ENCODE measurements at places on chromosomes 13 and 19.

DNA sequence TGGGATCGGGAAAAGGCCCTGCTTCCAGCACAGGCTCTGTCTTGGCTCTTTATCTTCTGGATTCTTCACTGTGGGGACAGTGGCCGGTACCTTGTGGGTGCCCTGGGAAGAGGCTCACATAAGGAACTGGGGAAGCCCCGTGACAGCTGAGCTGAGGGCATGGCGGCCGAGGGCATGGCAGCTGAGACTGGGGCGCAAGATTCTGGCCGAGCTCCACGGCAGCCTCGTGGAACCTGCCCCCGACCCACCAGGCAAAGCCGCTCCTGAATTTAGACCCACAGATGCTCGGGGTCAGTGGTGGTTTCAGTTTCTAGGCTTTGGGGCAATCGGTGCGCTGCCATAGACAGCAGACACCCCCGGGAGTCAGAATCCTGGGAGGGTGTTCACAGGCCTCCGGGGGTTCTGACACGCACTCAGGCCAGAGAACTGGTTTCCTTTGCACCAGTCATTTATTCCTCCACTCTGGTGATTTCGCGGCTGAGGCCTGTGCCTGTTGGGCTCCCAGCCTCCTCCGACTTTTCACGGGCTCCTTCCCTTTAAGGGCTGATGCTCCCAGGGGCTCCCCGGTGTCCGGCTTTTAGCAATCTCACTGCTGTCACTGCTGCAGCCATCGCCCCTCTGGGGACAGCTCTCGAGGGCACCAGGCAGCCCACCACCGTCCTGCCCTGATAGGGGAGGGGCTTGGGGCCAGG is 117.6 kb downstream of the TEX29 start:
- no peak for DNase-seq

GRCh38 chr19:4060621-4061177 is 6.0 kb downstream of the ZBTB7A start:
- no peak for DNase-seq

DNA sequence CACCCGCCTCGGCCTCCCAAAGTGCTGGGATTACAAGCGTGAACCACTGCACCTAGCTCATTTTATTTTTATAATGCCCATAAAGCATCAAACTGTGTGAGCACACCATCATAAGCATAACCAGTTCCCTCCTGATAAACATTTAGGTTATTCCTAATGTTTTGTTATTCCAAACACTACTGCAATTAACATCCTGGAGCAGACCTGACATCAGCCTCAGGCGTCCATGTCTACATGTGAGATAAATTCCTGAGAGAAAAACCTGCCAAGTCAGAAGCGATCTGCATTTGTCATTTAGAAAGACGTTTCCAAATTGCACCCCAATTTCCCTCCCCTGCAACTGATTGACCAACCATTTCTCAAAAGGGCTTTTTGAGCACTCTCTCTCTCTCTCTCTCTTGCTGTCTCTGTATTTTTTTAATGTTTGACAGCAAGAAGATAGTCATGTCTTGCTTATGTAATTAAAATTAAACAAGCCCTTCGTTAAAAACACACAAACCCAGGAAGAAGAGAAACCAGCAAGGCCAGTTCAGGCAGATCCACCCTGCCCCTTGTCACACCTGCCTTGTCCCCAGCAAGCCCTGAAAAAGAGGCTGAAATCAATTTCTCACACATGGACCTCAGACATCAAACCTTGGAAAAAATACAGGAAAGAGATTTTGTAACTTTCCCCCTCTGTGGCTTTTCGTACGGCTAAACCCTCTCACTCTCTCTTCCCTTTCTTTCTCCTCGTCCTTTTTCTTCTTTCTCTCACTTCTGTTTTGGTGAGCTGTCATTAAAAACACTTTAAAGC is 9.9 kb downstream of the LYPD3 start:
- no peak for DNase-seq

- DNase-seq, result no peak
Observed at GRCh38 chr13:28942906-28943305, 122.8 kb downstream of the MTUS2 start.

- no peak for DNase-seq
Observed at GRCh38 chr13:82292334-82292733, 1589.9 kb downstream of the SLITRK1 start.

DNA sequence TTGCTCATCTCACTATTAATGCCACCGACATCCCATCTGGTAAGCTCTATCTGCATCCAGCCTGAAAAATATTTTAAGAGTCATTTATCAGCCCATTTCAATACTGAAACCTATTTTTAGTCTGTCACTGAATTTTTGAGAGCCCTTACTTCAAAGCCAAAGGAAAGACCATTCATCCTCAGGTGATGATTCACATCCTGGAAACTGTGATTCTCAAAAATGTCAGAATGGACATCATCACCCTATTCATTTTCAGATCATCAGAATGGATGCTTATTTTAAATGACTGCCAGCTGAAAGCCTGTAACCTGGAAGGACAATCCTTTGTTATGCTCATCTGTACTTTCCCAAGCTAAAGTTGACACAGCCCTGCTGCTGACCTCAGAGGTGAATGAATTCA is 27.0 kb downstream of the TNFSF11 start:
- DNase-seq, result no peak

DNA sequence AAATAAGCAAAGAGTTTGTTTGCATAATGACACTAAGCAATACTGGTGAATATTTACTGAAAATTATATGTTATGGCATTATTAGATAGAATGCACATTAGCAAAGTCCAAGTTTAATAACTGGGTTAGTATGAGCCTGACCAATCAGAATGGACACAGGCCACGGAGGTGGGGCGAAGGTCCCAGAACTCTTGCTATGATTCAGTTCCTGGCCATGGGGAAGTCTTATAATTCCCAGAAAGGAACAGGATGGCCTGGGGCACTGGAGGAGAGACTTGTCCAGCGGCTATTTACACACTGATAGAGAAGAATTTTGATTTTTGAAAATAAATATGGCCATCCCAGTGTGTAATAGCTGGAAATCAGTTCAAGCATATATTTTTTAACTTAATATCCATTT is 372.0 kb downstream of the EFNB2 start:
- DNase-seq, result no peak

GRCh38 chr19:54574527-54575056 is 1.0 kb downstream of the LILRA2 start:
- no peak for DNase-seq

- DNase-seq, result no peak
Observed at GRCh38 chr13:91659256-91660075, 261.0 kb downstream of the GPC5 start.

- DNase-seq, result no peak
Observed at GRCh38 chr19:48779636-48780035, 24.3 kb downstream of the FGF21 start.

DNA sequence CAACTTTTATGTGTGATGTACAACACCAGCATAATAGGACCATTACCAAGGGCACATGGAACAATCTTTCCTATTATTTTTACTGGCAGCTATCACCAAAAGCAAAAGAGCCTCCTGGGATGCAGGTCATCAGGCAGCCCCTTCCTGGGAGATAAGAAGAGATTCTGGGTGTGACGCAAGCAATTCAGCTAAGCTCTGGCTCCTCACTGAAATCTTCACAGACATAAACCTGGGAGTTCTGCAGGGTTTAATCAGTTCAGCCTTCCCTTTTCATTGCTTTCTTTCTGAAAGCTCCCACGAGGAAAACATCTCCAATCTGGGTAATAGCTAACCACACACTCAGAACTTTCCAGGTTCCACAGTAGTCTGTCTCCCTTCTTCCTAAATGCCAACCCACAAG is 341.1 kb downstream of the ENOX1 start:
- DNase-seq, result no peak

DNA sequence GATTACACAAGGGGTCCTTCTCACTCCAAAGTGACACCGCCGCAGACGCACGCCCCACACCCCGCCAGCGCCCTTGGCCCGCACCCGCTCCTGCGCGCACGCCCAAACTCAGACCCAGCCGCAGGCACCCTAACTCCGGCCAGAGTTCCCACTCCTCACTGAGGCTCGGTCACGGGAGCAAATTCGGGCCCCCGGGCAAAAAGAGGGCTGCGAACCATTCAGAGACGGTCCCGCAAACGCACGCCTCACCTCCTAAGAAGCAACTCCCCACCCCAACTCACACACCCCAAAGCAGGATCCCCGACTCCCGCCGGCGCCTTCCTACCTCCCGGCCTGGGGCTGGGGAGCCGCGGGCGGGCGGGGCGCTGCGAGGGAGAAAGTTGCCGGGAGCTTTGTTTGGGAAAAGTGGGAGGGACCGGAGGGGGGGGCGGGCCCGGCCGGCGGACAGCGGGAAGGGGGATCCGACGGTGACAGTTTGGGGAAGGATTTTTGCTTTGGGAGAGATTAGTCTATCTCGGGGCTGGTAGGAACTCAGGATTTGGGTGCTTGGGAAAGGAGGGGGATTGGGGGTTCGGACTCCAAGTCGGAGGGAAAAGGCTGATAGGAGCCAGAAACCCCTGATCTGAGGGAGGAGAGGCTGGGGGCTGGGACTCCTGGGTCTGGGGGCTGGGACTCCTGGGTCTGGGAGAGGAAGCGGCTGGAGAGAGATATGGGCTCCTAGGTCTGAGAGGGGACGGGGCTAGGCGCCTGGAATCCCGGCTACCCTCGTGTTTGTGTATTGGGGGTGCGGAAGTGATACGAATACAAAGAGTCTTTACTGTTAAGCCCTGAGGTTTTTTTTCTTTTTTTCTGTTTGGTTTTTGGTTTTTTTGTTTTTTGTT is at the start of gene TEAD2:
Gene TEAD2 (minus strand): TSS at position 369 of the 881 bp plus-strand sequence. CDS start 2,341 bp downstream, outside the sequence.
- DNase-seq, result peak; percentile 16
